NCI-H510A (cell line): ENCODE measurements at places on chromosomes 4 and X.

GRCh38 chr4:152172146-152172545, 363.7 kb downstream of the FBXW7 start:
- no peak for DNase-seq

GRCh38 chrX:39073131-39073530, 271.9 kb downstream of the MID1IP1 start:
- DNase-seq = no peak

DNA sequence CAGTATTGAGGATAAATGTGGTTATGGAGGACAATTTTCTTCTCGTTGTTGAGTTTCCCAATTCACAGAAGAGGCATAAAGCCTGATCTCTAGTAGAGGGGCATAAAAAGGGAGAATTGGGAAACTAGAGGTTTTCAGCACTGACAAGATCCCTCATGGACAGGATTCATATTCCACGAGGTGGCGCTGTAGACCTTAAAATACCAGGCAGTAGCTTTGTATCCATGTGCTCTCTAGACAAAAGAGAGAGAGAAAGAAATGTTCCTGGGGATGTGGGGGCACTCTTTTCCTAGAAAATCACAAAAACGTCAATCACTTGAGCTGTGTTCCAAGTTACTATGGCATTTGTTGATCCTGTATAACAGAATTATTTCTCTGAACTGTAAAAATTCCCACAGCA, 128.3 kb downstream of the MAGEE1 start:
- DNase-seq = peak; percentile 0

DNA sequence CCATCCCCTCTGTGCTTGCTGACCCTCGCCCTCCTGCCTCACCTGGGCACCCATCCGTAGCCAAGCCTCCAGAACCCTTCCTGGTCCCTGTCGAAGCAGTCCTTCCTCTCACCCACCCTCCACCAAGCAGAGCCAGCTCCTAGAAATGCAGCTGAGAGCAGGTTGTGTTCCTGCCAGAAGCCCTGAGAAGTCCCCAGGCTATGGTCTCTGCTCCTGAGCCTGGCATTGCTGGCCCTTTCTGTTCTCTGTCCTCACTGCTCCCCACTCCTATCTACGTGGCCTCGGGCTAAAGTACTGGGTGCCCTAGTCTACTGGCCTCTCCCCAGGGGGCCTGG, 2.1 kb upstream of the CPZ start:
- no peak for DNase-seq

DNA sequence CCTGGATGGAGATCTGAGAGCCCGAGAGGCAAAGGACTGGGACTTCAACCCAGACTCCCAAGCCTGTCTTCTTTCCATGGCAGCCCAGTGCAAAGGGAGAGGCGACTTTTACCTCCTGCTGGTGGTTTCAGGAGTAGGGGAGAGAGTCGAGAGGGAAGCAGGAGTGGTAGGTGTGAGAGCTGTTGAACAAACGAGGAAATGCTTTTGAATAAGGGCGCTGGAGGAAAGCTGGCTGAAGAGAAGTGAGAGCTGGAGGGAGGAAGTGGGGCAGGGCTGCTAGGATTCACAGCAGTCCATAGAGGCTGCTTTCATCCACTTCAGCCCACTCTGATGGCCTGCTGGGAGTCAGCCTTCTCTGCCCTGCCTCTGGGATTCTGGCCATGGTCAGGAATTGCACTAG, 81.8 kb upstream of the EFNB1 start:
- no peak for DNase-seq

GRCh38 chr4:96145601-96146000, 305.7 kb downstream of the PDHA2 start:
- no peak for DNase-seq

GRCh38 chrX:56219700-56220099, 12.5 kb upstream of the KLF8 start:
- no peak for DNase-seq

DNA sequence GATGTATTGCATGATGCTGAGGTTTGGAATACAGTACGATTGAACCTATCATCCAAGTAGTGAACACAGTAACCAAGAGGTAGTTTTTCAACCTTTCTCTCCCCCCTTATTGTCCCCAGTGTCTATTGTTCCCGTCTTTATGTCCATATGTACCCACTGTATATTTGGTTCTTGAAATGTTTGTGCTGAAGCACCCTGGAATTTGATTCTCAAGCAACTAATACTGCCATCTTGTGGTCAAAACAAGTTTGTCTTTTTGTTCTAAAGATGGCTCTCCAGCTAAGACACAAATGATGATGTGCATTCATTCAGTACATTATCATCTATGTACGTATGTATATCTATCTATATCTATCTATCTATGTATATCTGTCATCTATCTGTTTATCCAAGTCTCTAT, 33.5 kb upstream of the DCX start:
- no peak for DNase-seq

DNA sequence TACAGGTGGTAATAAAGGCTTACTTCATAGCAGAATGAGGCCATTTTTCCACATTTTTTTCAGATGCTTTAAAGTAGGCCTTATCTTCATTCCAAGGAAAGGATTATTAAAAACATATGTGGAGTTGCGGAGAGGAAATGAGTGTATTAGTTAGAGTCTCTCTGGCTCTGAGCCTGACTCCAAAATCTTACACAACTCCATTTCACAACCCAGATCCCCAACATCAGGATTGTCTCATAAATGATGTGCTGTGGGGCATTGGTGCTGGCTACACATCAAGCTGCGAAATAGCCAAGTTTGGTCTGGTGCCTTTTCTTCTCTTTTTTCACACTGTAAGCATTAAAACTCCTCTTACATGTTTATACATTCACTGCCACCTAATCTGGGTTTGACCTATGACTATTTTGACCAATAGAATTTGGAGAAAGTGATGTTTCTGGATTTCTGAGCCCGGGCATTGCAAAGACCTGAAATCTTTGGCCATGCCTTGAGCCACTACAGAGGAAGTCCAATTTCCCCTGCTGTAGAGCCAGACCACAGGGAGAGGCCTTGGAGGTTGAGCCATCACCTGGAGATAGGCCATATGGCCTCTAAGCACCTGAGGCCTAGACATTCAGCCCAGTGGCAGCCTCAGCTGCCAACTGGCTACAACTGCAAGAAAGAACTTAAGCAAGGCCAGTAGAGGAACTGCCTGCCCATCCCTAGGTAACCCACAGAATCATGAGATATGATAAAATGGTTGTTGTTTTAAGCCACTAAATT, 16.7 kb upstream of the SOD3 start:
- no peak for DNase-seq

DNA sequence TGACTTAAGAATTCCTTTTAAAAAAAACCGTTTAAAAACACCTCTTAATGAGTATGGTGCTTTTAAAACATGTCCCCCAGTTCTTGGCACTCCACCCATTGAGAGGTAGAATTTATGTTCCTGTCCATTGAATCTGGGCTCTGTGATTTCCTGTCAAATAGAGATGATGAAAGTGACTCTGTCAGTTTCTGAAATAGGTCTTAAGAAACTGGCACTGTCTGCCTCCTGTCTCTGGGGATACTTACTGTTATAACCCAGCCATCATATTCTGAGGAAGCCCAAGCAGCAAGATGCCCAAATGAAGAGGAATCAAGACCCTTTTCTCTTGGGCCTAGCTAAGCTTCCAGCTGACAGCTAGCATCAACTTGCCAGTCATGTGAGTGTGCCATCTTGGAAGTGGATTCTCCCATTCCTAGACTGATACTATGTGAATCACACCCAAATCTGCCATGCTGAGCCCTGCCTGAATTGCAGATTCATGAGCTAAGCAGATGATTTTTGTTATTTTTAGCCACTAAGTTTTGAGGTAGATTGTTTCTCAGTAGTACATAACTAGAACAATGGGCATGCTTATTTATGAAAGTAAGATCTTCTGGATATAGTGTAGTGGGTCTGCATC, 22.8 kb downstream of the C4orf54 start:
- DNase-seq = no peak

DNA sequence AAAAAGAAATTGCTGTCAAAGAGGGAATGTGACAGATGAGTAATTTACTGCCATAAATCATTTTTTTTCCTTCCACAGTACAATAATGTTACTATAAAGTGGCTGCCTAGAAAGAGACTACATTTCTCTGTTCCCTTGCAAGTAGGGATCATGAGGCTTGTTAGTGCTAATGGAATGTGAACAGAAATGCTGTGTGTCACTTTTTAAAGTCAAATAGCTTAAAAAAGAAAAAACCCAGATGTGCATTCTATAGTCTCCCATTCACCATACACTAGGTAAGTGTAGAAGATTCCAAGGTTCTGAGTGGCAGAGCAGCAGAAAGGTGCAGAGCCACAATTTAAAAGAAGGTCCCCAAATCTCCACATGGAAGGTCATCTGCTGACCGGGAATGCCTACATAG, 328.4 kb downstream of the CAMK2D start:
- no peak for DNase-seq

- no peak for DNase-seq
Observed at GRCh38 chr4:185309770-185310169, 86.0 kb downstream of the LRP2BP start.

DNA sequence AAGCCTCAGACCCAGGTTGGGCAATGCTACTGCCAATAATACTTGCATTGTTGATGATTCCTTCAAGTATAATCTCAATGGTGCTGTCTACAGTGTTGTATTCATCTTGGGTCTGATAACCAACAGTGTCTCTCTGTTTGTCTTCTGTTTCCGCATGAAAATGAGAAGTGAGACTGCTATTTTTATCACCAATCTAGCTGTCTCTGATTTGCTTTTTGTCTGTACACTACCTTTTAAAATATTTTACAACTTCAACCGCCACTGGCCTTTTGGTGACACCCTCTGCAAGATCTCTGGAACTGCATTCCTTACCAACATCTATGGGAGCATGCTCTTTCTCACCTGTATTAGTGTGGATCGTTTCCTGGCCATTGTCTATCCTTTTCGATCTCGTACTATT, 7.4 kb downstream of the LPAR4 start:
- DNase-seq = no peak

DNA sequence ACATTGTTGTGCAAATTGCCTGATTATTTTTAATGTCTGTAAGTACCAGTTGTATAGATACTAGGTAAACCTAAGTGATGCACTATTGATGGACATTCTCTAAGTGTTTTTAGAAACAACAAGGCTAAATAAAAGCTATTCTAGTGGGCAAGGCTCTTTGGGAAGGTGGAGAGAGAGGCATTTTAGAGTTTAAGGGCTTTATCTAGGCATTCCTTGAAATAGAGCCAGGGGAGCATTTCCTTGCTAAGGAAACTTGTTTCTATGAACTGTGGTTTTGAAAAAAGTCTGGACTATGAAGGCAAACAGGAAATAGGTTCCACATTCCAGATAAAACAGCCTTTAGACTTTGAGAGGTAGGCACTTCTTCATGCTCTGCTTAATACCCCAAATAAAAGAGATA, 23.8 kb downstream of the BMX start:
- no peak for DNase-seq

DNA sequence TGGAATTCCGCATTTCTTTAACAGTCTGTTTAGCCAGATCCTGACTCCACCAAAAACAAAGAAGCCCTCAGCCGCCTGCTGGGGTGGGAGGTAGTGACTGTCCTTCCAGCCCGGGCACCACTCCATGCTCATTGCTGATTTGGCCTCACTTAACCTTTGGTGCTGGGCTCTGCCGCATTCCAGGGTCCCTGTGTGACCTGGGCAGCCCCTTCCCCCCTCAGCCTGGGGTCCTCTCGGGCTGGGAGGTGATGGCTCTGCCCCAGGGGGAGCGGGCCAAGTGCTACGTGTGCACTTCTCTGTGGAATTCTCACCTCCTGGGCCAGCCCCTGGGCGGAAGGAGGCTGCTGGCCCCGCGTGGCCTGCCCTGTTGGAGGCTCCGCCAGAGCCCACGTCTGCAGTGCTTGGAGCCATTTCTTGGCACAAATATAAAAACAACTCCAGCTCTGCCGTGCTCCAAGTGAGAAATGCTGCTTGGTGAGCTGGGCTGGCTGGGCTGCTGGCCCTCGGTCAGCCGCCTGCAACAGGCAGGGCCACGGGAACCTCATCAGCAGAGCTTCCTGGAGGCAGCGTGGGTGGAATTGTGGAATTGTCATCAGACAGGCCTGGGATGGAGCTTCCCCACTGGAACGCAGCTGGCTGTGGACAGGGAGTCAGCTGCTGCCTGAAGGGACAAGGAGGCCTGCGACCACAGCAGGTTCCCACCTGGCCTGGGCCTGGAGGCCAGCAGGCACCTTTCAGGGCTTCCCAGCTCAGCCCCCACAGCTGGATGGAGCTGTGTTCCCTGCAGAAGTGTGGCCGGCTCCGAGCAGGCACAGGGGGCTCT, 66.0 kb downstream of the TRMT44 start:
- no peak for DNase-seq

- DNase-seq = no peak
Observed at GRCh38 chr4:38210396-38211114, 250.4 kb downstream of the PTTG2 start.

DNA sequence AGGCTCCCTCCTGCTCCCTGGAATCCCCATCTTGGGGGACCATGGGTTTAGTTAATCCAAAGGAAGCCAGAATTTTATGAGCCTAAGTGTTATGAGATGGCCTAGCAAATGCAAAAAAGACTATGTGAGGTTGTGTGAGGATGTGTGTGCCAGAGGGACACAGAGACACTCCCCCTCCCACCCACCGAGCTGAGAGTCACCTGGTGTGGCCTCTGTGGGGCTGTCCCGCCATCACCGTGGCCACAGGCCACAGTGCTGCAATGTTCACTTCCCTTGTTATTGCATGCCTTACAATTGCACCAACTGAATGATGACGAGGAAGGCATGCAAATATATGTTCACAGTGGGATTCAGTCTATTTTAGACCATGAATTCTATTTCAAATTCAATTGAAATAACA, 601 bp upstream of the FGFBP2 start:
- DNase-seq = no peak

- no peak for DNase-seq
Observed at GRCh38 chr4:189355590-189355989, 585.1 kb upstream of the FRG1 start.

- no peak for DNase-seq
Observed at GRCh38 chrX:63743596-63743995, 41.4 kb downstream of the ARHGEF9 start.

GRCh38 chr4:37780444-37781130, 45.9 kb upstream of the PGM2 start:
- DNase-seq = no peak

- DNase-seq = no peak
Observed at GRCh38 chrX:67545893-67546495, 2.2 kb downstream of the AR start.

GRCh38 chrX:1423215-1423614, 29.5 kb downstream of the ASMTL start:
- DNase-seq = no peak

- DNase-seq = no peak
Observed at GRCh38 chr4:121138039-121138825, 25.9 kb downstream of the TNIP3 start.

DNA sequence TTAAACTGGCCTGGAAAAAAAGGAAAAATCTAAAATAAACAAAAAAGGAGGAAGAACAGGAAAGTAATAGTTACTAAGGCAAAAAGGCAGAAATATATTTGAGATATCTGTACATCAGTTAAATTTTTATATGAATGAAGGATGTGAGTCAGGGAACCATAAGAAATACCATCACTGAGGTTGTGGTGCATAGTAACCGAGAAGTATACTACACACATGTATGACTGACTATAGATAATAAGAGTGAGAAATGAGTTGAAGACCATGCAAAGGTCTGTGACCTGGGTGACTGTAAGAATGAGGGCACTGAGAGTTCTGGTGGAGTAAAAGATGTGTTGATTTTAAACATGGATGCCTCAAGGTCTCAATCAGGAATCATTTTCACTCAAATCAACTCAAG, 220.6 kb upstream of the FAM241A start:
- DNase-seq = no peak
